ENCODE measurements at places on chromosomes 2 and 18.

DNA sequence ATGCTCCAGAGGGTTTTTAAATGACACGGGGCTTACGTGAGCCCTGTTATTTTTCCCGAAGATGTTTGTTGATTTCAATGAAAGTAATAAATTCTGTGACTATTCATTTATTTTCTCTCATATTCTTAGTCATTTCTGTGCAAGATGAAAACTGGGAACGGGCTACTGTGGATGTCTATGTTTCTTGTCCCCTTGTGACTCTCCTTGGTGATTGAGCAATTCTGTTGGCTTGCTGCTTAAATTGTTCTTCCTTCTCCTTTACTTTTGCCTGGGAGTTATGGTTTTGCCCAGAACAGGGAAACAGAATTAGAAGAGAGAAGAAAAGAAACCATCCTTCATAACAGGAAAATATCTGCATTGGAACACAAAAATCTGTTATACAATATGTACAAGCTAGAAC is 508.2 kb upstream of the DSEL start:
- DNase-seq: no peak

- no peak for DNase-seq
These were observed 42.0 kb upstream of the IL1R1 start for GRCh38 chr2:102100371-102101096.

DNA sequence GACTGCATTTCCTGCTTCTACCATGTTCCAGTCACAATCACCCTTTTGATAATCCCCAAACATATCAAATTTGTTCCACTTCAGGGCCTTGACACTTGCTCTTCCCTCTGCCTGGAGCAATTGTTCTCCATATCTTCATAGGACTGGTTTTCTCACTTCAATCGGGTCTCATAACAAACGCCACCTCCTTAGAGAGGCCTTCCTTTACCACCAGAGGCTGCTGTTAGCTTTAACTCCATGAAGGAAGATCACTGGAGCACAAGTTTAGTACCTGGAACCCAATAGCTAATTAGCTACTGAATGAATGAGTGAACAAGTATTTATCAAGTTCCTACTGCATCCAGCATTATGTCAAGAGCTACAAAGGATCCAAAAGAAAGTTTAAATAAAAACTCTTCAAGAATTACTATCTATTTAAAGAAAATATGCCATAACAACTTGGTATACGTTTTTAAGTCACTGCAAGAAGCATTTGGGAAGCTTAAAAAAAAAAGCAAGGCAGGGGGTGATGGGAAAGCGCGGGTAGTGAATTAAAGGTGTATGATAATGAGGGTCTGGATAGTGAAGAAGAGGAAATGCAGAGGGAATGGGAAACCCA is 58.8 kb downstream of the BAZ2B start:
- DNase-seq: peak; percentile 10

- no peak for DNase-seq
These were observed 110.6 kb upstream of the RIOK3 start for GRCh38 chr18:23342506-23342905.

GRCh38 chr18:57519668-57520424 is 66.7 kb downstream of the FECH start:
- DNase-seq: no peak

DNA sequence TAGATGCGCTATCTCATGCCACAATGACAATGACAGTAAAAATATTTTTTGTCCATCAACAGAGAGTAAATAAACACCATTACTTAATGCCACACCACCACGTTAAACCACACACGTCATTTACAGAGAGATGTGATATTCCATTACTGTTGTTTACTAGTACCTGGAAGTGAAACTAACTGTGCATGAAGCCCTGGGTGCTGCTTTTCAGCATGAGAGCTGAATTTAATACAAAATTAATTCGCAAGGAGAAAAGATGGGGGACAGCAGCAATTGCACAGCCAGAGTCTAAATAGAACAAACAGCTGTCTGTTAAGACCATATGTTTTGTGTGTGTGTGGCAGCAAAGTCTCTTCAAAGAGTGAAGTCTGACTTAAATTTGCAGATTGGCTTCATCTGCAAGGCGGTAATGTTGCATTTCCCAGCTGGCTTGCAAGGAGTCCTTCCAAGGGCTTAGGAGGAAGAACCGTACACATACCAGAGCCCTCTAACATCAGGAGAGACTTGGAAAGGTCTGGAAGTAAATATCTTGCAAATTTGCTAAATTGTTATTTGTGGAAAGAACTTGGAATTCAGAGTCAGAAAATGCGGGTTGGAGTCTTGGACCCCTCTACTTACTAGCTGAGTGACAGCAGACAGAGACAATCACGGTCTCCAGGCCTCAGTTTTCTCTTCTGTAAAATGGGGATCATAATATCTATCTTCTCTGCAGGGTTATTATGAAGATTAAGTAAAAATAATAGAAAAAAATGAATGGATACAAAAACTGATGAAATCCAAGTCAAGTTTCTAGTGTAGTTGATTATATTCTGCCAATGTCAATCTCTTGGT is 127.6 kb downstream of the ALPK2 start:
- DNase-seq: no peak

DNA sequence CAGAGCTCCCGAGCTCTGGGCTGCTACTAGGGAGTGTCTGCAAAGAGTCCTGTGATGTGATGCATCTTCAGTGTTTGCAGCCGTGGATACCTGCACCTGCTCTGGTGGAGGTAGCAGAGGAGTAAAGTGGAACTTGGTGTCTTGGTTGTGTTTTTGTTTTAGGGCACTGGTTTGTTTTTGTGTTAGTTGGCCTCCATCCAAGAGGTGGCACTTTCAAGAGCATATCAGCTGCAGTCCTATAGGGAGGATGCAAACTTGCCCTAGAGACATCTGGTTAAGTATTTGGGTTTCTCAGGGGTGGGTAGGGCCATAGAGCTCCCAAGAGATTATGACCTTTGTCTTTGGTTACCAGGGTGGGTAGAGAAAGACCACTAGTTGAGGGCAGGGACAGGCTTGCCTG is 1249.0 kb upstream of the FAM98A start:
- DNase-seq: no peak

DNA sequence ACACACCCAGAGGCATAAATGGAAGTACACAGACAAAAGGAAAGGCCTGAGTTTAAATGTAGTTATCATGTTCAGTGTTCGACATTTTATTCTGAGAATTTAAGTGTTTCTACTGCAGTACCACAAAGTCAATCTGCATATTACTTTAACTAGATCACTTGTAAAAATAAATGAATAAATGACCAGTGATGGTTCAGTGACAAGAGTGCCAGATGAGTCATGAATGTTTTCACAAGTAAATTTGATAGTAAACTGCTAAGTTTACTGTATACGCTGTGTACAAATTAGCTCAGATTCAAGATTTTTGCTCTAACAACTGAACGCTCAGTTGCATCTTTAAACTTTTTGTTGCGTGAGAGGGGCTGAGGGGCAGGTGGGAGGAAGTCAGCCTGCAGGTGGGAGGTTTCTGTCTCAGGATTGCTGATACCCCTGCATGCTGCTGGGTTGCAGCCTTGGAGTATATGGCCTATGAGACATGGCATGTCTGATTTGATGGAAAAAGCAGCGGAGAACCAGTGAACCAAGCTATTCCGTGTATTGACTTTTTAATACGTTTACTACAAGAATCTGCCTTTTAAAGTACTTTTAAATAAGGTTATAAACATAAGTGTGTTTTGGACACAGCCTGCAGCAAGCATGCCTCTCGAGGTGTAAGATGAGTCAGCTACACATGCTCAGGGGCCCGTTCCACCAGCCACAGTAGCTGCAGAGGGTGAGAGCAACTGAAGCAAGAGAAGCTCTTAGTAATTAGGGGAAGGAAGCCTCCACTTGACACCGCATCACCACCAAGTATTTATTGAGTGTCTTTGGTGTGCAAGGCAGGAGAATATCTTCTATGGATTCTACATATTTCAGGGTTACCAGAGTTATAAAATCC is 245.1 kb downstream of the NEDD4L start:
- DNase-seq: no peak

DNA sequence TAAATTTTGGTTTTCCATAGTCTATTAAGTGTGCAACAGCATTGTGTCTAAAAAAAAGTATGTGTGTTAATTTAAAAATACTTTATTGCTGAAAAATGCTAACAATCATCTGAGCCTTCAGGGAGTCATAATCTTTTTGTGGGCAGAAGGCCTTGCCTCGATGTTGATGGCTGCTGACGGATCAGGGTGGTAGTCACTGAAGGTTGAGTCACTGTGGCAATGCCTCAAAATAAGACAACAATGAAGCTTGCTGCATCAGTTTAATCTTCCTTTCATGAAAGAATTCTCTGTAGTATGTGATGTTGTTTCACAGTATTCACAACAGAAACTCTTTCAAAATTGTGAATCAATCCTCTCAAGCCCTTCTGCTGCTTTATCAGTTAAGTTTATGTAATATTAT is 31.3 kb downstream of the HDHD2 start:
- DNase-seq: no peak

DNA sequence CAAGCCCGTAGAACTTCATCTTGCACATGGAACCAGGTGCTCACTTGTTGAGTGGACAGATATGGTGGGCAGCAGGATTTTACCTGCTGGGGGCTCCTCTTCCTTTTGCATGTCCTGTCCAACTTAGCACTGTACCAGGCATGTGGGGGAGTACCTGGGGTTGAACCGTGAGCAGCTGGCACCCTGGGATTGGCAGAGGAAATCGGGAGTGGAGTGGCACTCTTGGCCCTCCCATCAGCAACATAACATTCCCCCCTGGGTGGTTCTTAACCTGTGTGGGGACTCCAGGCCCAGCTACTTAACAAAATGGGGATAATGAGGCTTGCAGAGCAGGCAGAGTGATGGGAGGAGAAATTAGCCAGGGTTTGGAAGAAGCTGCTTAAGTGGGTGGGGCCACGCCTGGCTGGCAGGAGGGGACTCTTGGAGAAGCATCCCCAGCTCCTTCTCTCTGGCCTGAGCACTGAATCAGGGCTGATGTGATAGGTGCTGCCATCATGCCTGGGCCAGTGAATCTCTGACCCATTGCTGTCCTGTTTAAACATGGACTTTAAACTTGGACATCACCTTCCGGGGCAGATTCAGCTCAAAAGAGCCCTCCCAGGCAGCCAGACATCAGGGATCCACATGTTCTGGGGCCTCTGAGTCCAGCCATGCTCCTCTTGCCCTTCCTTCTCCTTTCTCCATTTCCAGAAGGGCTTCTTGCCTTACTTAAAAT is 15.5 kb downstream of the FOSL2 start:
- DNase-seq: no peak

GRCh38 chr2:55103046-55103445 is 52.8 kb upstream of the RTN4 start:
- no peak for DNase-seq

GRCh38 chr2:138779781-138780445 is at the start of gene NXPH2:
NXPH2 (minus strand) TSS chr2:138780390; CDS start chr2:138780241, 149 bp downstream.
- no peak for DNase-seq

DNA sequence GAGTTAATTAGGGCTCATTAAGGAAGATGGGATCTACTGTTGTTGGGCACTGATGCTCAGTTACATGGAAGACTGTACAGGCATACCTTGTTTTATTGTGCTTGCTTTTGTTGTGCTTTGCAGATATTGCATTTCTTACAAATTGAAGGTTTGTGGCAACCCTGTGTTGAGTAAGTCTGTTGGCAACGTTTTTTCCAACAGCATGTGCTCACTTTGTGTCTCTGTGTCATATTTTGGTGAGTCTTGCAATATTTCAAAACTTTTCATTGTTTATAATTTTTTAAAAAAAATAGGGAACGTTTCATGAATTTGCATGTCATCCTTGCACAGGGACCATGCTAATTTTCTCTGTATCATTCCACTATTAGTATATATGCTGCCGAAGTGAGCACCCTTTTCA is 15.6 kb downstream of the PHLPP1 start:
- DNase-seq: no peak

GRCh38 chr2:26566081-26566375 is 75.1 kb downstream of the CIB4 start:
- DNase-seq: no peak

- DNase-seq: peak; percentile 49
These were observed 250.7 kb downstream of the GBX2 start for GRCh38 chr2:235917506-235917905.

- DNase-seq: no peak
These were observed 387.6 kb downstream of the ZEB2 start for GRCh38 chr2:144132357-144132756.

- DNase-seq: no peak
These were observed 862.3 kb upstream of the POU3F3 start for GRCh38 chr2:103991591-103991990.

- no peak for DNase-seq
These were observed 648.9 kb upstream of the SALL3 start for GRCh38 chr18:78330766-78331165.

- DNase-seq: no peak
These were observed 52.0 kb upstream of the LAMA1 start for GRCh38 chr18:7169601-7170000.

DNA sequence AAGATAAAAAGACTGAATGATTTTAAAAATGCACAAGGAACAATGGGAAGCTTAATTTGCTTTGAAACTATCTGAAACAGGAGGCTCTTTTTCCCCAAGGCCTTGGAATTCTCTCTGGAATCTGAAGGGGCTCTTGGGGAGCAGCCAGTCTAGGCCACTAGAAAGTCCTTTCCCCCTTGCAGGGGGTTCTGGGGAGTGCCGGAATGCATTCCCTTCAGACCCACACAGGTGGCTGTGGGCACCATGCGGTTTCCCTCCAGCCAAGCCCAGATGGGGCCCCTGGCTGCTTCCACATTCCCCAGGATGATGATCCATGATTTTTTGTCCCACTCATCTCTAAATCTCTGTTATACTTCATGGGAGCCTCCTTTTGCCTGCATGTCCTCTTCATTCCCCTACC is 10.7 kb downstream of the GPR45 start:
- no peak for DNase-seq

GRCh38 chr2:150052457-150052856 is 435.0 kb downstream of the RND3 start:
- DNase-seq: no peak

DNA sequence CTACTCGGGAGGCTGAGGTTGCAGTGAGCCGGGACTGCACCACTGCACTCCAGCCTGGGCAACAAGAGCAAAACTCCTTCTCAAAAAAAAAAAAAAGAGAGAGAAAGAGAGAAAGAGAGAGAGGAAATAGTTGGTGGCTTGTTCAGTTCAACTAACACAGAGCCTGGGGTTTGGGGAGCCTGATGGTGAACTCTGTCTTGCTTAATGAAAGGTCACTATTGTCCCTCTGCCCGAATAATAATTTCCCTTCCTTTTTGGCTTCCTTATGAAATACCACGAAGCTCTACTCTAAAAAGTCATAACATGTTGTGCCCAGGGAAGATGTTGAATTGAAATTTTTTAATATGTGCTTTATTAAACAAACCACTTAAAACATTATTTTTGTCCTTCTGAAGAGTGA is 17.3 kb downstream of the BCL2 start:
- no peak for DNase-seq

DNA sequence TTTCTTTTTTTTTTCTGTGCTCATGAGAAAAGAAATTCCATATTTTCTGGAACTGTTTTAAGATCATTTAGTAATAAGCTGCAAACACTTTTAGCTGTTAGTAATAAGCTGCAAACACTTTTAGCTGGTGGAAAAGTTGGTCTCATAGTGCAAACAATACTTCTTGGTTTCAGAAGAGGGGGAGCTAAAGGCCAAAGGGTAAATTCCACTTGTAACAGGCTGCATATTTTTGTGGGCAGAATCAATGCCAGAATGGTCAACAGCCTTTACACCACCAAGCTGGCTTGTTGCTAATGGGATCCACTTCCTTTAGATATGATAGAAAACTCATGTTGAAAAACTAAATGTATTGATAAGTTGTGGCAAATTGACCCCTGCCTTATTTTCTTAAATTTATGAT is 356.8 kb downstream of the NR4A2 start:
- no peak for DNase-seq
